ENCODE measurements at places on chromosomes 6 and 20. TPM values are rescaled to one million over a fixed set of nuclear protein-coding genes. Genes with fewer than 3 reads are reported as not detected.

Gene RNF182
- 0.37 TPM for total RNA-seq

Gene PRPH2
- 2.2 TPM for total RNA-seq

Gene TAGAP
- total RNA-seq, result 2.3 TPM

Gene SMLR1
- total RNA-seq, result not detected

Gene VWA7
- total RNA-seq, result 0.37 TPM

Gene TMEM200A
- 10.3 TPM for total RNA-seq

Gene NTSR1
- total RNA-seq, result not detected

Gene C6orf141
- 1.6 TPM for total RNA-seq

Gene BHLHE23
- total RNA-seq, result not detected

Gene HRH3
- total RNA-seq, result not detected

Gene PGC
- not detected for total RNA-seq

Gene ADGRF1
- not detected for total RNA-seq

Gene VSTM2L
- 6.4 TPM for total RNA-seq

Gene NMBR
- total RNA-seq, result not detected

Gene ARG1
- 1.8 TPM for total RNA-seq

Gene HLA-G
- total RNA-seq, result not detected

Gene CGA
- not detected for total RNA-seq

Gene FLRT3
- 1.3 TPM for total RNA-seq

Gene IRF4
- 1.7 TPM for total RNA-seq

Gene PNPLA1
- total RNA-seq, result 0.14 TPM

Gene PPP1R3G
- 2.8 TPM for total RNA-seq

Gene ZMYND8
- total RNA-seq, result 29.3 TPM

Gene TRIM15
- not detected for total RNA-seq

Gene PACSIN1
- not detected for total RNA-seq

Data from posterior vena cava (tissue), 2 donors.